ENCODE measurements at places on chromosomes 2 and 18. TPM values are rescaled to one million over a fixed set of nuclear protein-coding genes. Genes with fewer than 3 reads are reported as not detected.

The PDE11A gene
- total RNA-seq, result 0.54 TPM

- no peak for DNase-seq
Observed at GRCh38 chr2:121409966-121410365, 120.7 kb upstream of the RNU4ATAC start.

DNA sequence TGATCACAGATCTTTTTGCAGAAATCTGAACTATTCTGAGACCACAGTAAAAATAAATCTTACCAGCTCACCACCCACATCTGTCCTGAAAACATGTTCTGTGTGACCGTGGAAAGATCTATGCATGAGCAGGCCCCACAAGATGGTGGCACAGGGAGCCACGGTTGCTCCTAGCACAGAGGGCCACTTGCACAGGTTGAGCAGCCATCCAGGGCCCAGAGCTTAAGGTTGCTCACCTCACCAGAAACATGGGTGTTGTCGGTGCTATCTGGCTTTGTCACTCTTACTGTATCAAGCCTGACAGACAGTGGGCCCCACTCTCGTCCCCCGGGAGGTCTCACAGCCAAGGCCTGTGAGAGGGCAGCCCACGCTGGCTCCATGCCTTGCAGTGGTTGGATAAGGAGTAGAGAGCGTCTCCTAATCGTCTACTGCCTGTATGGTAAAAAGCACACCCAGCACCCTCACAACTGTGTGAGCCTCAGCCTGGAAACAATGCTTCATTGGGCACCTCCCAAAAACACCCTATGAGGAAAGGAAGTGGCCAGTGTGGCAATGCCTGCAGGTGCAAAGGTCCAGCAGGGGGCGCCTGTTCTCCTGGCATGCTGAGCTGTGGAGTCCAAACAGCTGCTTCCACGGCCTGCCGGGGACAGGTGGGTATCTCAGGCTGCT is 19.6 kb downstream of the TUBB6 start:
- DNase-seq, result peak; percentile 91

DNA sequence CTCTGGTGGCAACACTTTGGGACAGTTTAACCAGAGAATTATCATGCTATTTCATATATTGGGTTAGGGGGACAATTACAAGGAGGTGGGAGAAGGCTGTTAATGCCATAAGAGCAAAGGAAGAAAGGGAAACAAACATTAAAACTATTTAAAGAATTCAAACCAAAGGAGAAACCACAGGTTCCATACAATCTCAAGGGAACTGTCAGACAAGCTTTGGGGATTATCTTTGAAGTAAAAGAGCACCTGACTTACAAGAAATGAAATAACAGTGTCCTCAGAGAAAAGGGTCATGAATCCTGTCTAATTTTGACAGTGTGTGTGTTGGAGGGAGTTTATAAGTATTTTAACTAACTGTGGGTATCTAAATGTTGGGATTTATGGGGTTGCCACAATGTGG is 44.4 kb downstream of the CERS6 start:
- DNase-seq, result no peak

GRCh38 chr2:1784986-1785617 is 40.8 kb upstream of the PXDN start:
- peak; percentile 69 for DNase-seq

GRCh38 chr18:69636529-69637301 is 236.0 kb downstream of the DOK6 start:
- no peak for DNase-seq

DNA sequence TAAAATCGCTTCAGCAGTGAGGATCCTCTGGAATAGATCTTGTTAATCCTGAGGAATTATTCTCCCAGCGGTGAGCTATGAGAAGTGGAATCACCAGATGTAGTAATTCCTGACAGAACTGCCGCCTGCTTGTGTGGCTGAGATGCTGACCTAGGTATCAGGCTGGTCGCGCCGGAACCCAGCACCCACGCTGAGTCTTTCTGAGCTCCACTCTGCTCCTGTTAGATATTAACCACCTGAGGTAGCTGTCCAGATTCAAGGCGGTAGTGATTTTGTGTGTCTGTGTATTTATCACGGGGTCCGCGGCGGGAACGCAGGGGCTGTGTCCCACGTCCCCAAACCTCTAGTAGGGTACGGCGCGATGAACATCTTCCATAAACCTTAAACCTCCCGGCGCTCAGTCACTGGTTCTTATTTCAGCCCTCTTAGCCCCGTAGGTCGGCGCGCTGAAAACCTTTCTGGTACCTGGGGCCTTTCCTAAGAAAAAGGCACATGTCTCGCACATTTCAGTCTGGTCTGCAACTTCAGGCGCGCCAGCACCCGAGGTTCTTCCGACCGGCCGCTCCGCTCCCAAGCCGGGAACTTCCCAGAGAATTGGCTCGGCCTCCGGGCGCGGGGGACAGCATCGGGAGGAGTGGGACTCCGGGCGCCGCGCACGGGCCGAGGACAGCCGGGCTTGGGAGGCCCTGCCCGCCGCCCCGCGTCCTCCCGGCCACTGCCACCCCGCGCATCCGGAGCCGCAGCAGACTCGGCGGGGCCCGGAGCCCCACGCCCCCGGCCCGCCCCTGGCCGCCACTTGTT is 542 bp upstream of the CNNM3 start:
- DNase-seq, result no peak

DNA sequence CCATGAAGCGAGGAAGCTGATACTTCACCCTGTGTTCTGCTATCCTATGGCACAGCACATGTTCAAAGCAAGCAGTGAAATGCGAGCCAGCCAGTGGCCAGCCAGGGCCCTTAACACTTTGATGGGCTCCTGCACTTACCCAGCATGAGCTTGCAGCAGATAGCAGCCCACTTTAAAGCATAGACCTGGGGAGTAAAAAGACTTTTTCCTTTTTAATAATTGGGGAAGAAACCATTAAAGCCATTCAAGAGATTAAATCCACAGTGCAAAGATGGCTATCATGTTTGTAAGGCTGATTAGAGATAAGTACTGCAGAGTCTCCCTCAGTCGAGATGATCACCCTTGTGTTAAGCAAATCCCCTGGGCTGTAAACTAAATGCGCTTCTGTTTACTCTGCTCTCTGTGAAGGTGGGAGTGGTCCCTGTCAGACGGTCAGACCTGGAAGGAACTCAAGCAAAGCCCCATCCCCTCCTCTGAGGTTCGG is 15.7 kb downstream of the CCBE1 start:
- DNase-seq, result no peak

DNA sequence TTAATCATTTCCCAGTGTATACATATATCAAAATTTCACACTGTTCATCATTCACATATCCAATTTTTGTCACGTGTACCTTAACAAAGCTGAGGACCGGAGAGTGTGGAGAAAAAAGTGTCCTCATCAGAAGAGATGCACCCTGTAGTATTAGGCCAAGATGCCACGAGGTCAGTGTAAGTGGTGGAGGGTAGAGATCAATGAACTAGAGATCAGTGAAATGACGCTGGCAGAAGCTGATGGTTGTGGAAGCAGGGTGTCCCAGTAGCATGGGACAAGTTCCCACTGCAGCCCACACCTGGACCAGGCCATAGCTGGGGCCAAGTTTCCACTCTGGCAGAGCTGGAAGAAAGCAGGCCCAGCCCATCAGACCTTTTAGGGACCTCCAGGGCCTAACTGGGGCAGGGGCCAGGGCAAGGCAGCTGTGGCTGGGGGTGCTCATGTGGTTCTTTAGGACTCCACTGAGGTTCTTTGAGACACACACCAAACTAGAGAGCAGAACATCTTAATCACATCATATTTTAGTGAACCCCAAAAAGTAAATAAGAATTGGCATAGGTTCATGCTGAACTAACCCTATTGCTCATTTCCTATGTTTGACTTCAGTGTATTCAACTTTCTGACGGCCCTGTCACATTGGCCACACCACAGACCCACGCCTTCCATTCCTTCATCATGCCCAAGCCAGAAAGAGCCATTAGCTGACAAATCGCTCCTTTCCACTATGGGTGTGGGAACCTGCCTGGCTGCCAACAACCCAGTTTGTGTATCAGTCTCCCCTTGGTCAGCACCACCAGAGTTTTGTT is 21.6 kb upstream of the GPR55 start:
- peak; percentile 49 for DNase-seq

The GCG gene
- not detected for total RNA-seq

The CARF gene
- 9.0 TPM for total RNA-seq

- no peak for DNase-seq
Observed at GRCh38 chr2:201904538-201905420, 98.4 kb downstream of the CDK15 start.

The BMP10 gene
- 0.83 TPM for total RNA-seq

GRCh38 chr2:27781496-27781895 is 10.0 kb downstream of the MRPL33 start:
- no peak for DNase-seq

The SRD5A2 gene
- total RNA-seq, result not detected

The SLC4A1AP gene
- total RNA-seq, result 23.4 TPM

- no peak for DNase-seq
Observed at GRCh38 chr2:16293398-16293797, 353.0 kb downstream of the MYCN start.

DNA sequence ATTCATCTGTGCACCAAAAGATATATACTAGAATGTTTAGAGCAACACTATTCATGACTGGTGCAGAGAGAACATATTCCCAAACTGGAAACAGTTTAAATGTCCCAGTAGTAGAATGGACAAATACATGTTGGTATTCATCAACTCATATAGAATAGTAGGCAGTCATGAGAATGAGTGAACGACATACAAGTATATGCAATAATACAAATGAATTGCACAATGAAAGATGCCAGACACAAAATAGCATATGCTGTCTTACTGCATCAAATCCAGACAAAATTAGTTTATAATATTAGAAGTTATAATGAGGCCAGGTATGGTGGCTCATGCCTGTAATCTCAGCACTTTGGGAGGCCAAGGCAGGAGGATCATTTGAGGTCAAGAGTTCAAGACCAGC is 8.3 kb upstream of the PRKAG3 start:
- no peak for DNase-seq

- DNase-seq, result no peak
Observed at GRCh38 chr2:149050188-149050587, 11.7 kb downstream of the LYPD6B start.

DNA sequence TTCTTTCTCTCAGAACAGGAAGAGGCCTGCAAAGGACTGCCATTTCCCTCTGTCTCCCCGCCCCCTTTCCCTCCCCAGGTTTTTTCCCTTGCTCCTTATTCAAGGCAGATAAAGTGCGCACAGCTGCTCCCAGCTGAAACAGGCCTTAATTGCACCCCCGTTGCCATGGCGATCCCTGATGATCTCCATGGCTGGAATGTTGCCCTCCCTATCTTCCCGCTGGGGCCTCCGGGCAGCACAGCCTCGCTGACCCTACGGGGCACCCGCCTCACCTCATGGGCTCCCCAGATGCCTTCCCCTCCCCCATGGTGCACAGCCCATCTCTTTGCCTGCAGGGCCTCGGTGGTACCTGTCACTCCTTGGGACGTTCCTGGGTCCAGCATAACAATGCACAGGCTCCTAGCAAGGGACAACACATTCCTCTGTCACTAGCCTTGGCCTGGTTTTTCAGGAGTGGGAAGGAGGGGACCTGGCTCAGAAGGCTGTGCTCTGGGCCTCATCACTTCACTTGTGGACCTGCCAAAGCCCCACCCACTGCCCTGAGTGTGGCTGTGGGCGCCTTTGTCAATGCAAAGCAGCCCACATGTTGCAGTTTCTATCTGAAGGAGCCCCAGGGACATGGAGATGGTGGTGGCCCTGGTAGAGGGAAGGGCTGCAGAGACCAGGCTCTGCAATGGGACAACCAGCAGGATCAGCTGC is 115.0 kb downstream of the CELF4 start:
- DNase-seq, result no peak

DNA sequence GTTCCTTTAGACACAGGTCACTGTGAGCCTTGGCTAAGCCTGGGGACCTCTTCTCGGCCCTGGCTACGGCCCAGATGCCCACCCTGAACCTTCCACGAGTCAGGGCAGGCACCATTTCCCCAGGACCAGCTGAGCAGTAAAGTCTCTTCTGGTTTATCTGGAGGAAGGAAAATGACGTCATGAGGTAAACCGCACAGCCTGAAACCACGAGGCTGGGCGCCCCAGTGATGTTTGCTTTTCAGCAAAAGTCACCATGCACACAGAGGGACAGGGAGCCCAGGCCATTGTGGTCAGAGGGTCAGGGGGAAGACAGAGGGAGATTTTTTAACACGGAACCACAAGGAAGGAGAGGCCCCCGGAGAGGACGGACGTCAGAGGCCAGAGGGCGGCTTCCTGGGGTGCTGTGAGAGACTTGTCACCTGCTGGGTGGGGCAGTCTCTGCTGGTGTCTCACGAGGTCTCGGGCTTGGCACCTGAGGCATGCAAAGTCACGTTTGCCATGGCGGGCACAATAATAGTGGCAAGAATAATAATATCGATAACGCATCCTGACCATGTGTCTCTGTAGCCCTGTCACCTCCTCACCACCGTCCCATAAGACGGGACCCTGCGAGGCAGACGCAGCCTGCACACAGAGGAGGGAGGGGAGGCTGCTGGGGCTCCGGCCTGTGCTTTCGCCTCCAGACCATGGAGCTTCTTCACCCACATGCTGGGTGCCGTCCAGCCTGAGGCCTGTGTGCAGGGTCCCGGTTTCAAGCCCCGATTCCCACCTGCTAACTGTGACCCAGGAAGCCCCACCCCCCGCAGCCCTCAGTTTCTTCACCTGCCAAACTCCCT is 33.2 kb upstream of the FOSL2 start:
- DNase-seq, result peak; percentile 90

GRCh38 chr2:236946871-236947270 is 138.8 kb upstream of the COPS8 start:
- no peak for DNase-seq

DNA sequence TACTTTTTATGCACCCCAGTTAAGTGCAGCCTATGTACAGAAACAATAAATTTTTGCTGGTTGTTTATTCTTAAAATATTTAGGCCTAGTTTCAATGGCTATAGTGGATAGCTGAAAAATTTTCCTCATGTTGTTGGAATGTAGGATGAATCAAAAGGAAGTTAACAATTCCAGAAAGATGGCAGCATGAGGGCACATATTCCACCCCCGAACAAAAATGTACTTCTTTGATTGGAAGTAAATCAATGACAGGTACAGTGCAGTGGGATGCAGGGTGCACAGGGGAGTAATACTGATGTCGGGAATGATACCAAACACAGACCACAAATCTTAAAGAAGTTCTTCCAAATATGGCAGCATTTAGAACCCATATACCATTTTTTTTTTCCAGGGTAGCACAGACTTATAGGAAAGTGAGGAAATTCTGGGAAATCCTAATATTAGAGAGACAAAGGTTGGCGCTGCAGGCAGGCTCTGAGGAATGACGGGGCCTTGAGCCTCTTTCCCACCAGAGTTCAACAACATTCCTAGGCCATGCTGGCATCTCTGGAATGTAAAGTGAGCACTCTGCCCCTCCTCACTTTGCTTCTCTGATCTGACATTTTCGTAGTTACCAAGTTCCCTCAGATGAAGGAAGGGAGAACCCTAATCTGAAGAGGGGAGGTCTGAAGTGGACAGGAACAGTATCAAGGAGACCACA is 36.6 kb upstream of the IKZF2 start:
- no peak for DNase-seq

DNA sequence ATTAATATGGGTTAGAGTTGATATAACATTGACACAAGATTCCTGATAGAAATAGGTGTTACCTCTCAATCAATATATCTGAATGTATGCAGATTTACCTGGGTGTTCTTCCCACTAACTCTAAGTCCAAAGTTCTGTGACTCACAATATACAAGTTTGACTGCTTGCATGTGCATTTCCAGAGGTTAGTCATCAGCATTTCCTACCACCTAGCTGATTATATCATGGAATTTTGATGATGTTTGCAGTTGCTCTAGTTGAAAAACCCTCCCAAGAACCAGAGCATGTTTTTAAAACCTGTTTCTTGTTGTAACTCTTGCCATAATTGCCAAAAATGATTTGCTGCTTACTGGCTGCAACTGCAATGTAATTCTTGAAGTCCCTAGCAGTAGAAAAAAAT is 15.0 kb upstream of the DSG1 start:
- DNase-seq, result no peak

The LIMS4 gene
- total RNA-seq, result 4.5 TPM

Data from cardiac septum (tissue), 1 donor.